ENCODE measurements at places on chromosomes 12 and 14. TPM values are rescaled to one million over a fixed set of nuclear protein-coding genes. Genes with fewer than 3 reads are reported as not detected.

Gene PRB2
- total RNA-seq: not detected

Gene TTC7B
- 56.3 TPM for total RNA-seq

Gene RNF31
- 60.4 TPM for total RNA-seq

Gene TDP1
- 21.4 TPM for total RNA-seq

Gene MYO1A
- total RNA-seq: 2.2 TPM

Gene AHNAK2
- 22.6 TPM for total RNA-seq

- no peaks in the 10 kb centered on the region for H3K27me3 ChIP-seq
- no peak overlapping the region for H3K4me3 ChIP-seq
- DNase-seq: no peak
- H3K4me1 ChIP-seq: peaks cover 28% of the 10 kb centered on the region
- H3K36me3 ChIP-seq: no peaks in the 10 kb centered on the region
Measured at GRCh38 chr12:645563-646071, 17.6 kb downstream of the NINJ2 start.

GRCh38 chr14:33432407-33433023 is 493.8 kb downstream of the NPAS3 start:
- H3K4me1 ChIP-seq: no peaks in the 10 kb centered on the region
- H3K27me3 ChIP-seq: no peaks in the 10 kb centered on the region

DNA sequence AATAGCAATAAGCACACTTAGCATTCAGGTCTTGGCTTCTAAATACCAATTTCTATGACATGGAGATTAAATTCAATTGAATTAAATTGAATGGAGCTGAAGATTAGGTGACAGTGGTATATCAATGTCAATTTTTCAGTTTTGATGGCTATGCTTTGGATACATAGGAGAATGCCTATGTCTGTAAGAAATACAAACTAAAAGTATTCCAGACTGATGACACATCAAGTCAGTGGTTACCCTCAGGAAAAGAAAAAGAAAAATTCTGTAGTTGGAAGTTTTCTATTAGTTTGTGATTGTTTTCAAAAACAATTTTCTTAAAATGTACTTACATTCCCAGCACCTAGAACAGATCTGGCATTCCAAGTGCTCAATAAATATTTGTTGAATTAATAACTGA is 4.9 kb upstream of the DCAF4 start:
- no peaks in the 10 kb centered on the region for H3K27me3 ChIP-seq
- DNase-seq: no peak

- no peak for DNase-seq
- peaks cover 13% of the 10 kb centered on the region for H3K4me1 ChIP-seq
- no peak overlapping the region for H3K4me3 ChIP-seq
- H3K27me3 ChIP-seq: no peaks in the 10 kb centered on the region
- H3K36me3 ChIP-seq: no peaks in the 10 kb centered on the region
- peak overlapping the region; percentile 87 for H3K27ac ChIP-seq
Measured at GRCh38 chr12:1934831-1935230, 16.4 kb upstream of the CACNA2D4 start.

DNA sequence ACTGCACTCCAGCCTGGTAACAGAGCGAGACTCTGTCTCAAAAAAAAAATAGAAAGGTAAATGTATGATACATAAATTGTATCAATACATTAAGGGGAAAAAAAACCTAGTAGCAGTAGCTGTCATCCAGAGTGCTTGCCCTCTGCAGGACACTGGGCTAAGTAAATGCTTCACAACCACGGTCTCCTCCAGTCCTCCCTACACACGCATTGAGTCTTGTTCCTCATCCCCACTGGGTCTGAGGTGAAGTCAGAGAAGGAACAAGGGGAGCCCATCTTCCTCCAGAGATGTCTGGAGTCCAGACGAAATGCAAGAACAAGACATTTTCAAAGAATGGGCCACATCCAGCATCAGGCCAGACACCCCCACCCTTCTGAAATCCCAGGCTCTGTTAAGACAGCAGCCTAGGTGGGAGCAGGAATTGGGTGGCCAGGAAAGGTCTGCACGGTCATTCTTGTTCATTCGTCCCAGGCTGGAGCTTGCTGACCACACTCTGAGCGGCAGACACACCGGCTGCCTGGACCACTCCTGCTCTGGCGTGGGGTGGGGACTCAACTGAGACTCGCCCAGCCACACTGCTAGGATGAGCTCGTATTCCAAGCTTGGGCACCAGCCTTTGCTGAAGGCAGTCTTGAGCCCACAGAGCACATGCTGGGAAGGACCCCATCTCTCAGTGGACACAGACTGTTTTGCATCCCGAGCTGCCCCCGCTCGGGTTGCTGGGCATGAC is 45.5 kb downstream of the CHGA start:
- DNase-seq: no peak
- no peak overlapping the region for H3K27ac ChIP-seq
- no peaks in the 10 kb centered on the region for H3K27me3 ChIP-seq
- H3K36me3 ChIP-seq: no peaks in the 10 kb centered on the region
- peaks cover 26% of the 10 kb centered on the region for H3K4me1 ChIP-seq
- H3K4me3 ChIP-seq: no peak overlapping the region

GRCh38 chr12:47413806-47414205 is 292.0 kb downstream of the RPAP3 start:
- peaks cover 10% of the 10 kb centered on the region for H3K4me1 ChIP-seq

- peak within 1 kb of the TSS; percentile 53 for H3K27ac ChIP-seq
- H3K4me3 ChIP-seq: peak within 1 kb of the TSS; percentile 85
- H3K4me1 ChIP-seq: peaks cover 17% of the 10 kb centered on the region
- no peaks in the 10 kb centered on the region for H3K36me3 ChIP-seq
- no peaks in the 10 kb centered on the region for H3K27me3 ChIP-seq
Measured at GRCh38 chr12:112937741-112938719, at the start of gene OAS3. TSS of gene OAS3 (plus strand) at chr12:112938474. CDS start at chr12:112938531, 57 bp downstream.

DNA sequence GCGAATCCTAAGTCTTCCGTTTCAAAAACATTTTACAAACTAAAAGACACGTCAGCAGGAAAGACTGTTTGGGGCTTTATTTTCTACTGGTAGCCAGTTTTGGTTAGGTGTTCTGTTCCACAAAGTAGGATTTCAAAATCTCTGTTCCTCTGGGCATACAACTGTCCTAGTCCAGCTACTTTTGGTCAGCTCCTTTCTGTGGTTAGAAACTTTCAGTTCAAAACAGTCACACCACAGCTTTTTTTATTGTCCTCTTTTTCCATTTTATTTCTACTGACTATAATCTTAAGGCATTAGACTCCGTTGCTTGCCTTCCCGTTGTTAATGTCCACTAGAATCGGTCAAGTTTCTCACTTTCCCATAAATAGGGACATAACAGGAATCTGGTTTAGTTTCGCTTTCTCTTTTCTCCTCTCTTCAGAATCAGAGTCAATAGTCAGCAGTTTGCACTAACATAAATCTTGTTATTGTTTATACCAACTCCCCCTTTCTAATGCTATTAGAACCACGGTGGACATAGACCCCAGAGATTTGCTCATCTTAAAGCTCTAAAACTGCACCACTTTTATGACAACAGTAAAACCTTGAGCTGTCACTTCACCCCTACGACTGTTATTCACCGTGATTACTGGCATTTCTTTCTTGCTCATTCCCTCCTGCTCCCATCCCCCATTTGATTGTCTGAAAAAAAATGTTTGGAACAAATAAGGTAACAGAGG is 41.5 kb upstream of the NPAS3 start:
- peak overlapping the region; percentile 23 for H3K27ac ChIP-seq
- DNase-seq: no peak
- H3K36me3 ChIP-seq: no peaks in the 10 kb centered on the region
- peak overlapping the region; percentile 79 for H3K4me3 ChIP-seq
- peaks cover 2% of the 10 kb centered on the region for H3K4me1 ChIP-seq
- H3K27me3 ChIP-seq: no peaks in the 10 kb centered on the region

DNA sequence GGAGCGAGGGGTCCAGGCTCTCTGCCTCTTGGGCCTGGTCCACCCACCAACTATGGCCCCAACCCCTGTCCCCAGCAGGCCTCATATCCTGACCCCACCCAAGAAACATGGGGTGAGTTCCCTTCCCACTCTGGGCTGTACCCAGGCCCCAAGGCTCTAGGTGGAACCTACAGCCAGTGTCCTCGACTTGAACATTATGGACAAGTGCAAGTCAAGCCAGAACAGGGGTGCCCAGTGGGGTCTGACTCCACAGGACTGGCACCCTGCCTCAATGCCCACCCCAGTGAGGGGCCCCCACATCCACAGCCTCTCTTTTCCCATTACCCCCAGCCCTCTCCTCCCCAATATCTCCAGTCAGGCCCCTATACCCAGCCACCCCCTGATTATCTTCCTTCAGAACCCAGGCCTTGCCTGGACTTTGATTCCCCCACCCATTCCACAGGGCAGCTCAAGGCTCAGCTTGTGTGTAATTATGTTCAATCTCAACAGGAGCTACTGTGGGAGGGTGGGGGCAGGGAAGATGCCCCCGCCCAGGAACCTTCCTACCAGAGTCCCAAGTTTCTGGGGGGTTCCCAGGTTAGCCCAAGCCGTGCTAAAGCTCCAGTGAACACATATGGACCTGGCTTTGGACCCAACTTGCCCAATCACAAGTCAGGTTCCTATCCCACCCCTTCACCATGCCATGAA is 8.6 kb downstream of the ARHGAP9 start:
- no peak overlapping the region for H3K4me3 ChIP-seq
- no peak for DNase-seq
- no peaks in the 10 kb centered on the region for H3K36me3 ChIP-seq
- H3K4me1 ChIP-seq: peaks cover 14% of the 10 kb centered on the region
- H3K27me3 ChIP-seq: no peaks in the 10 kb centered on the region
- no peak overlapping the region for H3K27ac ChIP-seq

- H3K36me3 ChIP-seq: peaks cover 2% of the 10 kb centered on the region
- no peaks in the 10 kb centered on the region for H3K27me3 ChIP-seq
- no peaks in the 10 kb centered on the region for H3K4me1 ChIP-seq
Measured at GRCh38 chr14:104942586-104942985, 17.9 kb downstream of the PLD4 start.

- H3K27me3 ChIP-seq: no peaks in the 10 kb centered on the region
- no peak for DNase-seq
- no peak overlapping the region for H3K27ac ChIP-seq
- H3K4me1 ChIP-seq: no peaks in the 10 kb centered on the region
Measured at GRCh38 chr12:25950329-25951115, 8.0 kb upstream of the RASSF8 start.

- H3K4me3 ChIP-seq: no peak overlapping the region
- no peak for DNase-seq
- H3K27me3 ChIP-seq: no peaks in the 10 kb centered on the region
Measured at GRCh38 chr14:72558721-72559120, 335.2 kb downstream of the DPF3 start.

DNA sequence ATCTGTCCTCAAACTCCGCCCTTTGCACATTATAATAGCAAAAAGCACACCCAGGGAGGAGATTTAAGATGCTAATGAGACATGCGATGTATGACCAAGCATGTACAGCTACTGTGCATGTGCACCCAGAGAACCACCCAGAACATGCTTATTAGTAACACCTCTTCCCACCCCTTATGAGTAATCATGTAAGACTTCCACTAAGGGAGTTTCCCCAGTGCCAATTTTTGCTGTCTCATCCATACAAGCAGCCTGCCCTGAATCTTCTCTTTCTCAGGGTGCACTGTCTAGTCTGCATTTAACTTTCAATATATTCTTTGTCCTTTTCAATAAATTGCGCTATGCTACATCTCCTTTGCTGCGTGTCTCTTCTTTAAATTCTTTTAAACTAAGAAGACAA is 830.0 kb upstream of the NOVA1 start:
- H3K27me3 ChIP-seq: no peaks in the 10 kb centered on the region
- H3K27ac ChIP-seq: no peak overlapping the region
- no peaks in the 10 kb centered on the region for H3K4me1 ChIP-seq
- no peaks in the 10 kb centered on the region for H3K36me3 ChIP-seq
- DNase-seq: no peak
- no peak overlapping the region for H3K4me3 ChIP-seq

- no peaks in the 10 kb centered on the region for H3K4me1 ChIP-seq
- H3K27ac ChIP-seq: no peak overlapping the region
- DNase-seq: no peak
- H3K4me3 ChIP-seq: no peak overlapping the region
Measured at GRCh38 chr14:63752449-63753169, 24.7 kb upstream of the SGPP1 start.

DNA sequence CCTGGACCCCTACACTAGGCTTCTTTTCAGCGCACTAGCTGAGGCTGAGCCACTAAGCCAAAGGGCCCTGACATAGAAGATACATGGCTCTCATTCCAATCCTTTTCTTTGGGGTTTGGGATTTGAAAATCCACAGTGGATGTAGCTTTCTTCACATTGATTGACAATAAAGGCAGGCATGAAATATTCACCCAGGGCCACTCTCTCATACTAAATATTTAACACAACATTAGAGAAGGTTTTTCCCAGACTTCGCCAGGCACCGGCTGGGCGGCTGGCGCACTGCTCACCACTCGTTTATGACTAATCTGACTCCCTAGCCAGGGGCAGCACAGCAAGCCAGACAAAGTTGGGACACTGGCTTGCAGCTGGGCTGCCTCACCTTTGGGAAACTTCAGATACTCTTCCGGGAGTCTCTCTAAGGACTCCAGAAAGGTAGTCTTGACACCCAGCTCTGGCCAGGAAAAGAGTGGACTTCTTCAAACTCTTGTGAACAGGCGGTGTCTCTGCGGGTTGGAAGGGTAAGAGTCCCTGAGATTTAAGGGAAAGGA is 699 bp upstream of the HOXC11 start:
- H3K36me3 ChIP-seq: no peaks in the 10 kb centered on the region
- peaks cover 16% of the 10 kb centered on the region for H3K4me1 ChIP-seq
- no peak overlapping the region for H3K4me3 ChIP-seq
- DNase-seq: no peak
- H3K27me3 ChIP-seq: peaks cover 50% of the 10 kb centered on the region

- no peaks in the 10 kb centered on the region for H3K27me3 ChIP-seq
- no peak for DNase-seq
- H3K36me3 ChIP-seq: peaks cover 68% of the 10 kb centered on the region
- H3K4me3 ChIP-seq: no peak overlapping the region
- H3K4me1 ChIP-seq: no peaks in the 10 kb centered on the region
Measured at GRCh38 chr12:103947871-103948555, 17.7 kb upstream of the TDG start.

DNA sequence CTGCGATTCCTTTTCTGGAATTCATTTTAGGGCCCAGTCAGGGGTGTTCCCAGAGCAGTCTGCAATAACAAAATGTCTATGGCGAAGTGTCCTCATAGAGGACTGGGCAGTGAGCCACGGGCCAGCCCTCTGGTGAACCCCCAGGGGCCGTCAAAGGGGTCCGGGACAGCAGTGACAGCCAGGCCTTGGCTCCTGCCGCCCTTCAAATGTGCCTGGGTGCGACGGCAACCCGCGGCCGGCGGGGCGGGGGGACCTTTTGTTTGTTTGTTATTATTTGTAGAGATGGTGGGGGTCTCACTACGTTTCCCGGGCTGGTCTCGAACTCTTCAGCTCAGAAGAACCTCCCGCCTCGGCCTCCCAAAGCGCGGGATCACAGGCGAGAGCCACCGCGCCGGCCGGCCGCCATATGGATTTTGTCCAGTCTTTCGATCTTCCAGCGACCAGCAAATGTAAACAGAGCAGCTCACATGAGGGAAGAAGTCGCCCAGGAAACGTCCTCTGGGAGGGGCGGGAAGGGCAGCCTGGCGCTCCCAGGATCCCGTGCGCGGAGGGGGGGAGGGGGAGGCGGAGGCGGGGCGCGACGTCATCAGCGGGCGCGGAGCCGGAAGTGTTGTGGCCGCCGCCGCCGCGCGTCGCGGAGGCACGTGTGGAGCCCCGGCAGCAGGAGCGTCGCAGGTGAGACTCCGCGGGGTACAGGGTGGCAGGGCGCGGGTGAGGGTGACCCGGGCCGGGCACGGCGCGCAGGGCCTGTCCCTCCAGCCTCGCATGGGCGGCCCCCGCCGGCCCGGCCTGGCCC is at the start of gene TRMT61A:
Gene TRMT61A, plus strand, starts transcription at position 610 of the 796 bp plus-strand sequence. CDS start 783 bp downstream, outside the sequence.
- H3K27ac ChIP-seq: peak within 1 kb of the TSS; percentile 81
- no peaks in the 10 kb centered on the region for H3K27me3 ChIP-seq
- H3K36me3 ChIP-seq: peaks cover under 1% of the 10 kb centered on the region
- peaks cover 45% of the 10 kb centered on the region for H3K4me1 ChIP-seq

- H3K4me1 ChIP-seq: no peaks in the 10 kb centered on the region
- no peak overlapping the region for H3K27ac ChIP-seq
- no peaks in the 10 kb centered on the region for H3K36me3 ChIP-seq
- no peak overlapping the region for H3K4me3 ChIP-seq
Measured at GRCh38 chr12:109642506-109643132, 69.0 kb downstream of the MVK start.
